T-helper 2 cell treated with Interferon-gamma antibody and Interleukin-4, amounts not matched to agents 5 μg/mL and 100 μg/mL, for 36 hours (primary cell): ENCODE measurements at places on chromosomes 7 and 10.

GRCh38 chr7:102991077-102991539, 78.3 kb downstream of the LRRC17 start:
- H3K27ac ChIP-seq: no peak overlapping the region
- no peak overlapping the region for H3K4me3 ChIP-seq
- H3K27me3 ChIP-seq: no peaks in the 10 kb centered on the region
- no peaks in the 10 kb centered on the region for H3K36me3 ChIP-seq
- no peak for DNase-seq
- no peaks in the 10 kb centered on the region for H3K4me1 ChIP-seq

- no peaks in the 10 kb centered on the region for H3K27me3 ChIP-seq
- H3K36me3 ChIP-seq: no peaks in the 10 kb centered on the region
- no peak overlapping the region for H3K4me3 ChIP-seq
- H3K4me1 ChIP-seq: no peaks in the 10 kb centered on the region
- H3K27ac ChIP-seq: no peak overlapping the region
- DNase-seq: no peak
Observed at GRCh38 chr10:114343623-114344505, 60.4 kb downstream of the AFAP1L2 start.

GRCh38 chr7:79692015-79692414, 238.5 kb upstream of the MAGI2 start:
- no peak overlapping the region for H3K4me3 ChIP-seq
- H3K36me3 ChIP-seq: no peaks in the 10 kb centered on the region
- no peaks in the 10 kb centered on the region for H3K27me3 ChIP-seq
- no peaks in the 10 kb centered on the region for H3K4me1 ChIP-seq
- no peak for DNase-seq

GRCh38 chr7:47786557-47787248, 161.6 kb downstream of the PKD1L1 start:
- no peaks in the 10 kb centered on the region for H3K36me3 ChIP-seq
- H3K4me1 ChIP-seq: no peaks in the 10 kb centered on the region
- H3K27ac ChIP-seq: no peak overlapping the region
- peaks cover 2% of the 10 kb centered on the region for H3K27me3 ChIP-seq
- H3K4me3 ChIP-seq: no peak overlapping the region
- DNase-seq: no peak

DNA sequence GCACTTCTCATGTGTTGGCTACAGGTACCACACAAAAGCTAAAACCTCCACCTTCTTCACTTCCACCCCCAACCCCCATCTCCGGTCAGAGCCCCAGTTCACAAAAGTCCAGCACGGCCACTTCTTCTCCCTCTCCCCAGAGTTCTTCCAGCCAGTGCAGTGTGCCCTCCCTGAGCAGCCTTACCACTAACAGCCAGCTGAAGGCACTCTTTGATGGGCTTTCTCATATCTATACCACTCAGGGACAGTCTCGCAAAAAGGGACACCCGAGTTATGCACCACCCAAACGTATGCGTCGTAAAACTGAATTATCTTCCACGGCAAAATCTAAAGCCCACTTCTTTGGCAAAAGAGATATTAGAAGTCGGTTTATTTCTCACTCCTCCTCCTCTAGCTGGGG, 135.7 kb upstream of the SAMD8 start:
- no peaks in the 10 kb centered on the region for H3K27me3 ChIP-seq
- no peak overlapping the region for H3K4me3 ChIP-seq
- DNase-seq: no peak
- no peak overlapping the region for H3K27ac ChIP-seq

GRCh38 chr7:149355390-149356048, 93.5 kb downstream of the ZNF783 start:
- no peak overlapping the region for H3K4me3 ChIP-seq
- no peaks in the 10 kb centered on the region for H3K27me3 ChIP-seq
- H3K4me1 ChIP-seq: no peaks in the 10 kb centered on the region
- no peak for DNase-seq
- no peaks in the 10 kb centered on the region for H3K36me3 ChIP-seq
- no peak overlapping the region for H3K27ac ChIP-seq

GRCh38 chr7:106152313-106152665, 40.2 kb upstream of the SYPL1 start:
- H3K27me3 ChIP-seq: peaks cover 27% of the 10 kb centered on the region
- DNase-seq: no peak
- no peak overlapping the region for H3K27ac ChIP-seq
- peaks cover 17% of the 10 kb centered on the region for H3K4me1 ChIP-seq
